ENCODE measurements at places on chromosomes 11 and 22.

DNA sequence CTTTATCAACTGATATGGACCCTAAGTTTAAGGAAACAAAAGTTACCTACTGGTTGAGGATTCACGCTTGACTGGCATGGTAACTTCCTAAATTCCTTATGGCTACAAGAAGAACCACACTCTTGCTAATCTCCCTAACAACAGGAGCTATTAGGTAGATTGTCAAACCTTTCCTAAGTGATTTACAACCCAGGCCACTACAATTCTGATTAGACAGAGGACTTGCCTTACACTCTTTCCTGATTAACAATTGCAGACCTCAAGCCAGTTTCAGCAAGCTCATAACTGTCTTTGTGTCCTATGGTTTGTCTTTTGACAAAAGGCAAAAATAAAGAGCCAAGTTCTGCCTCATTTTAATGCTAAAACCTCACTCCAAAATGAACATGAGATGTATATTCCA, 16.3 kb downstream of the OR52K2 start:
- DNase-seq, result no peak

DNA sequence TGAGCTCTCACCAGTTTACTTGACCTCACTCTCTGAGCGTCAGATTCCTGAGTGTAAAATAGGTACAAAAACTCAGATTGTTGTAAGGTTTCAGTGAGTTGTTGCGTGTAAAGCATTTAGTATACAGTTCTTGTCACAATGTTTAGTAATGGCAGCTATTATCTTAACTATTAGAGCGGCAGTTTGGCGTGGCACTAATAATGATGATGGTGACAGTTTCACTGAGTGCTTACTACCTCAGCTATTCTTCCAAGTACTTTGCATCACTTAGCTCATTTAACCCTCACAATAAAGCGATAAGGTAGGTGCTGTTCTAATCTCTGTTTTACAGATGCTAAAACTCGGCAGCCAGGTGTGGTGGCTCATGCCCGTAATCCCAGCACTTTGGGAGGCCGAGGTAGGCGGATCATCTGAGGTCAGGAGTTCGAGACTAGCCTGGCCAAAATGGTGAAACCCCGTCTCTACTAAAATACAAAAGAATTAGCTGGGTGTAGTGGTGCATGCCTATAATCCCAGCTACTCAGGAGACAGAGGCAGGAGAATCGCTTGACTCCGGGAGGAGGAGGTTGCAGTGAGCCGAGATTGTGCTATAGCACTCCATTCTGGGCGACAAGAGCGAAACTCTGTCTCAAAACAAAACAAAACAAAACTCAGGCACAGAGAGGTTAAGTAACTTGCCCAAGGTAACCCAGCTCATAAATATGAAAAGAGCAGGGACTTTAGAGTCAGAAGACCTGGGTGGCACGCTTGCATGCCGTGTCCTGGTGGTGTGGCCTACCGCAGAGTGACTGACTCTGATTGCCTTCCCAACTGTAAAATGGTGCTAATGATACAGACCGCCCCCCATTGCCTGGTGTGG, 76.2 kb downstream of the PTPRJ start:
- no peak for DNase-seq

GRCh38 chr22:40728731-40729189, 49.5 kb downstream of the MCHR1 start:
- peak; percentile 76 for DNase-seq

GRCh38 chr11:86147004-86147403, 78.1 kb upstream of the PICALM start:
- DNase-seq, result no peak

- peak; percentile 93 for DNase-seq
Measured at GRCh38 chr22:26894766-26895485, 237.5 kb downstream of the MIAT start.

DNA sequence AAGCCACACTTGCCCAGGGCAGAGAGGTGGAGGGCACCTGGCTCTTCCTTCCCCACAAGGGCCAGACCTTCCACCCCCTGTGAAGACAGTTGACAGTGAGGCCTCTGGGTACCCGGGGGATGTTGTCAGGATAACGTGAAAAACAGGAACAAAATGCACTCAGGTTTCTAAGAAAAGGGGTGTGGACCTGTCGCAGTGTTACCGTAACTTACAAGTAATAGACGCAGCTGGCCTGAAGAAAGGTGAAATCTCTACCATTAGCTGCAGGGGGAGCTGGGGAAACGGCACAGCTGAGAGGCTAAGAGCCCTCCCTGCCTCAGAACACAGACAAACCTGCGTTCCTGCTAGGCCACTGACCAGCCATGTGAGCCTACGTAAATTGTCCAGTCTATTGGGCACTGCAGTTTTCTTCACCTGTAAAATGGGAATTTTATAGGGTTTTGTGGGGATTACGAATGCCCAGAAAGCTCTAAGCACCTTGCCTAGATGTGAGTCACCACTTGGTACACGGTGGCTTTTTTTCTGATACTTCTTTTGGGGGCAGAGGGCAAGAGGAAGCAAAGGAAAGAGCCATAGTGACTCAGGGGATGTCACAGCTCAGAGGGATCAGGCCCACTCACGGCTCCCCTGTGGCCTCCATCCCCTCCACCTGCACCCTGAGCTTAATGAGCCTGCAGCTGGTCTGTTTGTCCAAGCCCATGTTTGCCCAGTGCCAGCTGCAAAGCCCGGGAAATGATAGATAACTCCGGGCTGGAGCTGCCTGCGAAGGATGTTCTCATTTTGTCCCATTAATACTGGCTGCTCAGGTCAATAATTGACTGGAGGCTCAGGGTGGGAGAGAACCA, 18.4 kb upstream of the CABP7 start:
- peak; percentile 48 for DNase-seq

Measured in astrocyte of the hippocampus (primary cell).